Activated CD4-positive, alpha-beta T cell treated with anti-CD3 and anti-CD28 coated beads, Interleukin-2, amount 10 ng/mL, durations not matched to agents 24 days and 14 days (primary cell): ENCODE measurements at places on chromosomes 16 and 17. TPM values are rescaled to one million over a fixed set of nuclear protein-coding genes. Genes with fewer than 3 reads are reported as not detected.

DNA sequence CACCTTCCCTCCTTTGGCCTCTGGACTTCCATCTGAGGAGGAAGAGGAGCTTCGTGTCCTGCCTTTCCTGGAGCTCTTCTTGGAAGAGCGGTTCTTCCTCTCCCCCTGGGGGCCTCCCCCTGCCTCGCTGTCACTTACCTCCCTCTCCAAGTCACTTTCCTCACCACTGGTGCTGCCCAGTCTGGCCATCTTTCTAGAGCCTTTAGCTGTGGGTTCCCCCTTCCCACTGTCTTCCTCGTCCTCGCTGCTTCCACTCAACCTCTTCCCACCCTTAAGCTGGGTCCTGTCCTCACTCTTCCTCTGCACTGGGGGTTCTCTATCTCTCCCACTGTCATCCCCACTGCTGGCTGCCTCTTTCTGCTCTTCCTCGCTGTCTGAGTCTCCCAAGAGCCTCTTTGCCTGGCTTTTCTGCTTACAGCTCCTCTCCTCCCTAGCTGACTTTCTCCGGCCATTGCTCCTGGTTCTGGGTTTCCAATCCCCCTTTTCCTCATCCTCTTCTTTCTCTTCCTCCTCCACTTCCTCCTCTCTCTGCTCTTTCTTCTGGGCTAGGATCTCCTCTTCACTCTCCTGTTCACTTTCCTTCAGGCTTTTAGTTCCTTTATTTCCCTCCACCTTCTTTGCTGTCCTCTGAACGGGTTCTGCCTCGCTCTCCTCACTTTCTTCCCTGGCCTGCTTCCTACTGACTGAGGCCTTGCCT lies 1.4 kb downstream of the HIRIP3 start:
- DNase-seq: no peak

The OR2C1 gene
- not detected in 2 replicates for total RNA-seq

The YPEL2 gene
- 6.2 and 7.0 TPM in 2 replicates for total RNA-seq

The TP53TG3F gene
- total RNA-seq: not detected in 2 replicates

The UBB gene
- 1,973 and 2,004 TPM in 2 replicates for total RNA-seq
